Stimulated activated CD4-positive, alpha-beta T cell treated with anti-CD3 and anti-CD28 coated beads, Interleukin-4, amount 100 ng/mL, for 4 hours (primary cell): ENCODE measurements at places on chromosomes 7 and 10.

DNA sequence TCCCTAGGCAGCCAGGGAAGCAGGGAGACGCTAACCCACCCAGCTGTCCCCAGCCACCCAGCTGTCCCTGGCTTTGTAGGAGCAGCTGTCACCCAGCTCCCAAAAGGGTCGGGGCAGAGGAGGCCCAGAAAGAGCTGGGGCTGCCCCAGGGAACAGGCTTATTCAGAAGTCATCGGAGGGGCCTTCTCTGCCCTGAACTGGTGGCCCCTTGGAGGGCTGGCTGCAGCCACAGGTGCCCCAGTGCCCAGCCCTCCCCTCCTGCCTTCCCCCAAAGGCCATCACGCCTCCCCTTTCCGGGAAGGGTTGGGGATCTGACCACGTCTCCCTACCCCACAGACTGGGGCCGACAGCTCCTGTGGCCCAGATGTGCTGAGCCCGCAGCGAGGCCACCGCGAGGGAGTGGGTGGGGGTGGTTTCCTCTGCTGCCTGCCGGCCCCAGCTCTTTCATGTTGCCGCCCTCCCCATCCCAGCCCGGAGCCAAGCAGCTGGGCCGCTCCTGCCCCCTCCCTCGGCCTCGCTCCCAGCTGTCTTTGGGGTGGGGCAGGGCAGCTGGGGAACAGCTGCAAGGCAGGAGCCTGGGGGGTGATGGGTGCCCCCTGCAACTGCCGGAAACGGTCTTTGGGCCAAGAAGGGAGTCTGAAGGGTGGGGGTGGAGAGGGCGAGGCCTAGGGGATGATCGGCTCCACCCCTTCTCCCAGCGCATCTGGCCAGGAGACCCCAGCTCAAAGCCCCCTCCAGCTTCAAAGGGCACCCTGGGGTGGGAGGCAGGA, 16.8 kb downstream of the TRIM8 start:
- peak; percentile 58 for DNase-seq

DNA sequence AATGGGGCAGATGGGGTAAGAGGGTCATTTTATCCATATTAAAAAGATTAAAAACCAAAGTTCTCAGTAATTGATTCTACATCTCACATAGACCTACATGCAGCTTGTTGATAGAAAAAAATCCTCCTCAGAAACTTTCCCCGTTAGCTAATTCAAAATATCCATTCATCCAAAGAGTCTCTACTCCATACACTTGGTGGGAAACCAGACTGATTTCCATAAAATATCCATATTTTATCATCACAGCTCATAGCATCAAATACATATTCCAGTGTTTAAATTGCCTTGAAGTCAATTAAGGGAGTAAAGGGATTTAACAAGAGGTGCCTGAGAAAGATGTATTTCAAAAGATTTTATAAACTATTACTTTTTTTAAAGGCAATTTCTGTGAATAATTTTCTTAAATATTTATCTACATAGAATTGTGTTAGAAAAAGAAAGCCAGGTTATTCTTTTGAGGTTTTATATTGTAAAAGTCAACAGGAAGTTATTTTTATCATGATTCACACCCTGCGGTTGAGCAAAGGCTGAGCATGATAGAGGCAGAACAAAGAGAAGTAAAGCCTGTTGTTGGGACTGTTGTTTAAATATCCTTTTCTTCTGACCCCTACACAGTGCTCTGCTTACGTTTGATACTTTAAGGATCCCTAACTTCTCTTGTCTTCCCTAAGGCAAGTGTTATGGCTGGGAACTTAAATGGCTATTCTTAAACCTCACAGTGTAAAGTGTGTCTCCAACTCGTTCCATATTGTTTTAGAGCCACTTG, 266.7 kb downstream of the PRKG1 start:
- DNase-seq: no peak

- no peak for DNase-seq
These were observed 51.8 kb downstream of the GBF1 start for GRCh38 chr10:102297101-102297500.

- no peak for DNase-seq
These were observed 116.2 kb upstream of the GPR22 start for GRCh38 chr7:107353701-107354100.

GRCh38 chr10:24493165-24493564, 230.5 kb downstream of the ARHGAP21 start:
- no peak for DNase-seq

DNA sequence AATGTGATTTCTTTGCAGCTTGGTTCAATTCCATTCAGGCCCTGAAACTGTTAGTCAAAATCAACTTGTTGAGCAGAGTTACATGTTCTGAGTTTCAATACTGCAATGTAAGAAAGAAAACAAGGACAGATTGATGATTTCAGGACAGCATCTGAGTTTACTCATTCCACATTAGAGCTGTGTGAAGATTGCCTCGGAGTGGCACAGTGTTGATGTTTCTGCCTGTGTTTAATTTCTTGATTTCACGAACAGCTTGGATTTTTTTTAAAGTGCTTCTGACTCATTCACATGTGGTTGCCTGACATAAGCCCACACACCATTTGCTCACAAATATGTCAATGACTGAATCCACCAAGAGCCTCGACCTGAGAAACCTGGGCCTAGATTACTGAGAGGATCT, 101.2 kb upstream of the PARD3 start:
- DNase-seq: no peak

GRCh38 chr10:45557275-45557905, 115.2 kb downstream of the ZFAND4 start:
- DNase-seq: no peak

DNA sequence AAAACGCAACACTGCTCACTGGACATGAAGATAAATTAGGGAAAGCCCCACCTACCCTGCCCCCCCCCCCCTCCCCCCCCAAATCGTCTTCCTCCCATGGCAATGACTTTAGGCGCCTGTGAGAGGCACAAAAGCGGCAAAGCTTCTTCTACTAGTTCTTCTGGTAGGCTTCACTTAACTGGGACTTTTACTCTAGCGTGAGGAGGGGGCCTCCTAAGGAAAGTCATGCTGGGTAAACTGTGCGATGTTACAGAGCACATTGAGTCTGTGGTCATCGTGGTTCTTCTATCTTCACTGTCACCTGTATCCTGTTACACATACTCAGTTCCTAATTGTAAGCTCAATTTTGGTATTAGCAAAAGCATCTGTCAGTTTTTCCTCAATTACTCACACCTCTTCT, 25.1 kb downstream of the HSPB1 start:
- no peak for DNase-seq

DNA sequence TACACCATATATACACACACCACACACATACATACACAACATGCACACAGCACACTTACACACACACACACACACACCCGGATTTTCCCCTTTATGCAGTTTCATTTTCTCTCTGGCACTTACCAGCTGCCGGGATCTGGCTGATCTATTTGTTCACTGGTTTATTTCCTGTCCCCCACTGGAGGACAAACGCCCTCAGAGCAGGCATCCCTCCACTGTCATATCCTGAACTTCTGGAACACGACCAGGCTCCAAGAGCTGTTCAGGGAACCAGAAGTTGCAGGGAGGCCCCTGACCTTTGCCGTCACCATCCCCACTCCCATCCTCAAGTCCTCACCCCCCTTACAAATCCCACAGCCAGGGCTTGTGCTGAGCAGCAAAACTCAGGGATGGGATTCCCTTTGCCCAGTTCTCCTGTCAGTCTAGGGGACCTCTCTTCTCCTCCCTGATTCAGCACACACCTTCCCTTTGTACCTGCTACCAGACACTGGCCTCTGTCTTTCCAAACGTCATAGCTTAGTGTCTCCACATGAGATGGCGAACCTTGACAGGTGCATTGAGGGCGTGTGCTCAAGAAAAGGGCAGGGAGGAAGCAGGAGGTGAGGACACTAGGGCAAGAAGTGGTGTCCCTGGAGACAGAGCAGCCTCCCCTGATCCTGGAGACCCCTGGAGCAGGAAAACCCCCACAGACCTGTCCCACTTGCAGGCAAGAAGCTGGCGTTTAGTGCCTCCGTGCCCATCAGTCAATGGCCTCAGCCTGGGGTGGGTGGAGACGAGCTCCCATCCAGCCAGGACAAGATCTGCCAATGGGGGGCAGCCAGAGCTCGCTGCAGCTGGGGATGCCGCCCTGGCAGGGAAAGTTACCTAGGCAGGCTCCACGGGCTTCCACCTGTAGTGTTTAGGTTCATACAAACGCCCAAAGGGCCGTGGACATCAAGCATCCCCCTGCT, 12.7 kb upstream of the DOCK1 start:
- no peak for DNase-seq

DNA sequence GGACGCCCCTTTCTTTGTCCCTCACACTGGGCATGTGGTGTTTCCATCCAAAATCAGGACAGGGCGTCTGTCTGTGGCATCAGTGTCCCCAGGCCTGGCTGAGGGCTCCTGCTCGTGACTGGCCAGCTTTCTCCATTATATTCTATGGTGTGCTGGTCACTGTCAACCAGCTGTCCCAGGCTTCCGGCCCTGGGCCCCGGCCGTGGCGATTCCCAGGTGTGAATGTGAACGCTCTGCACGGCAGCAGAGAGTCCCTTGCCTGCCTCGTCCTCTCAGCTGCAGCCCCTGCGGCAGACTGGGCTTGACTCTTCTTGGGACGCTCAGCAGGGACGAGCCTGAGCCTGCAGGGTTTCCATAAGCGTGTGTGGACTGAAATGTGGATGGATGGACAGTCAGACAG, 5.9 kb upstream of the UTF1 start:
- DNase-seq: no peak

DNA sequence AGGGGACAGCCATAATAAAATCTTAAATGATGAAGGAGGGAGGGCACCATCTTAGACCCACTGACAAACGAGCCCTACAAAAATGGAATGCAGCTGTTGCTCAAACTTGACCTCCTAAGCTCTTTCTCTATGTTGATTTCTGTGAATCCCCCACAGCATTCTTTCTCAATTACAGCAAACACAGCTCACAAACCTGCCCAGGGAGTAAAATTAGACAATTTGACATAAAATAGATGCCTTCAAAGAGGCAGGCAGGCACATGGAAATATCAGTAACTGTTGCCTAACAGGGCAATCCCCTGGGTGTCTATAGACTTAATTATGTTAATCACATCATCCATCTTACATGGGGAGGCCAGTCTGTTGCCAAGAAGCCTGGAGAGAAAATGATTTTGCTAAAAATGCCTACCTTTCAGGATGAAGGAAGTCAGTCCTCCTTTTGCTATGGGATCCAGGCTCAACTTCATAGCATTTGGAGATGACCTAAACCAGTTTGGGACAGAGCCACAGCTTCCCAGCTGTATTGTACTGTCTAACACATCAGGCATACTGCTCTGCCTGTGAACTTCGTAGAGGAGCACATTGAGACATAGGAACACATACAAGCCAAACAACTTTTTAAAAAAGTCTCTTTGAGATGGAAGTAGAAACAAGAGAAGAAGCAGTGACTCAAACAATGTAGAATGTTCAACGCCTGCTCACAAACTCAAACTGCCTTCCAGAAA, 1177.4 kb downstream of the SORCS1 start:
- no peak for DNase-seq

DNA sequence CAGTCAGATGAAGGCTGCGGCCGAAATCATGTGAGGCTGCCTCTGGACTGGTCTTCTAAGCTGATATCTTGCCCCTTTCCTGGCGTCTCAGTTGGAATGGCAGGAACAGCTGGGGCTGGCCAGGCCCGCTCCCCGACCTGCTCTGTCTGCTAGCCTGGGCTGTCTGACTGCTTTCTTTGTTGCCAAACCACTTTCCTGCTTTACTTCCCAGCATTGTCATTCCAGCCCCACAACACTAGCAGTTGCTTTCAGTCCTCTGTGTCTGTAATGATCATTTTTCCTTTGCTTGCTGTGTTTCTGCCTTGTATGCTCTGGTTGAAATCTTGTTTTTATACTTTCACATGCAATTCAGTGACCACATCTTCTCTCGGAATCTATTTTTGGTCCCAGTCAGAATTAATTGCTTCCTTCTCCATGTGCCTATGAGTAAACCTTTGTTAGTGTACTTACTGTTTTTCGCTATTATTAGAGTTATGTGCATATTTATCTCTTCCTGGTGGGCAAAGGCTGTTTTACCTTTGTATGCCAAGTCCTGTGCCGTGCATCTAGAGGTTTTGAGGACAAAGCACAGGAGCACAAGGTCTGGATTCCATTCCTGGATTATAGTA, 21.6 kb downstream of the PRPF18 start:
- DNase-seq: no peak

DNA sequence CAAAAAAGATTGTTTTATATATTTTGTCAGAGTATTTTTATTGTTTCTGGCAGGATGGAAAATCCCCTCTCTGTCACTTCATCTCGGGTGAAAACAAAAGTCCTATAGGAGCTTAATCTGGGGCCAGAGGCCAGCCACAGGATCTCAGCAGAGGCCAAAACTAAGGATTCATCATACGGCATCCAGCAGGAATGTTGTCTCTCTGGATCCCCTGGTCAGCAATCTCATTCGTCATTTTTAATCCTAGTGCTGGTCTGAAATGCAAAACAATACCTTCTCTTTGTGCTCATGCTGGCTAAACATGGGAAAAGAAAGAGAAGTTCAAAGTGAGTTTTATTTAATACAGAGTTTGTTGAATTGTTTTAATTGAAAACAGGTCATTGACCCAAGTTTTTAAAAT, 482.5 kb upstream of the AUTS2 start:
- no peak for DNase-seq

DNA sequence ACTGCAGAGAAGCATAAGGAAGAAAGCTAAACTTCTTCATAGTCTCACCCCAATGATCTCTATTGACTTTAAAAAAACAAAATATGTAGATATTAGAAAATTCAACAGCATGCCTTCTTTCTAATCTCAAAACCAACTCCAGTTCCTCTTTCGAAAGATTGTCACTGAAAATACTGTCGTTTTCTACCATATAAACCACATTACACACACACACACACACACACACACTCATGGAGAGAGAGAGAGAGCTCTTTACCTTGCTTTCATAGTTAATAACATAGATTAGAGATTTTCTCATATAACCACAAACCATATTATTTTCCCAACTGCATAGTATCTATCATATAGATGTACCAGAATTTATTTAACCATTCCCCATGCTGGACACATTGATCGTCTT, 296.2 kb upstream of the MGMT start:
- no peak for DNase-seq

DNA sequence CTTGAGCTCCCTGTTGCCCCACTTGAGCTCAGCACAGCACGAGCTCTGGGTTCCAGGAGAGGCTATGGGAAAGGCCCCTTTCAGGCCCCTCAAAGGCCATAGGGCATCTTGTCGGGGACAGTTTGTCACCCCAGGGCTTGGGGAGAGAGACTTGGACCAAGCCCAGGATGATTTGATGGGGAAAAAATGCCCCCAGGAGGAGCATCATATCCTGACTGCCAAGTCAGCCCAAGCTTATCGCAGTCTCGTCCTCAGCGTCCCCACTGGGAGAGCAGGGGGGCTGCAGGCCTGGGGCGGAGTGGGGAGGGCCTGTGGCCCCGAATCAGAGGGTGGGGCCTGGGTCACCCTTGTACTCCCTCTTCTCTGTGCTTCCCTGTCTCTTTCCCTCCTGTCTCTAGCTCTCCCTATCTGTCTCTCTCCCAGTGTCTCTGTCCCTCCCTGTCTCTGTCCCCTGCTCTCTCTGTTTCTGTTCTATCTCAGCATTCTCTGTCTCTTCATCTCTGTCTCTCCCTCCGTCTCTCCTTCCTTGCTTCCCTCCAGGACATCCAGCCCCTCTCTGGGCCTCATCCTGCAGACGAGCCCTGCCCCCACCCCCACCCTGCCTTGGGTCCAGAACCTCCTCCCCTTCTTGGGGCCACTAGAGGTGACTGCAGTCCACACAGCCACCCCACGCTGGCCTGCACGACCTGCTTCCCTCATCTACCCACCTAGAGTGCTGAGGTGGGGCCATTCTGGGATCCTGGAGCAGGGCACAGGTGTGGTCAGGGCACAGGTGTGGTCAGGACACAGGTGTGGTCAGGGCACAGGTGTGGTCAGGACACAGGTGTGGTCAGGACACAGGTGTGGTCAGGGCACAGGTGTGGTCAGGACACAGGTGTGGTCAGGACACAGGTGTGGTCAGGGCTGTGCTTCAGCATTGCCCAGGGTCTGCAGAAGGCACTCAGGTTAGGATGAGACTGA, 17.3 kb upstream of the GRIFIN start:
- DNase-seq: no peak
